Activated CD8-positive, alpha-beta memory T cell treated with anti-CD3 and anti-CD28 coated beads, Interleukin-2, amount 10 ng/mL, durations not matched to agents 7 days and 5 days (primary cell): ENCODE measurements at places on chromosomes 11 and 22.

DNA sequence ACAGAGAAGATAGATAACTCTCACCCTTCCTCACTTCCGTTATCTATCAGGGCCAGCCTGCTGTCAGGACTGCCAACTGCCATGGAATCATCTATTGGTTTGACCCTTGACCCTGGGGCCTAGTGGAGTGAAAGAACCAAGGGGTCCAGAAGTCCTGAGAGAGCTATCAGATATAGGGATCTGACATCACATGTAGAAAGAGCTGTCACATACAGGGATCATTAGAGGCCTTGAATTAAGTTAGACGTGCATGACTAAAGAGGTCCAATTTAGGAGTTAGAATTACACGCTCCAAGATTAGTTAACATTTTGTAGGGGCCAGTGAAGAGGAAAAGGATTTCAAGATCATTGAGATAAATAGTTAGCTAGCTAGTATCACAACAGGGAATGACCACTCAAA, at the start of gene TMEM225:
TSS of gene TMEM225 (minus strand) at position 101 of the 400 bp plus-strand sequence. CDS start 245 bp downstream, outside the sequence.
- H3K4me3 ChIP-seq = no peak within 1 kb of the TSS
- no peak for DNase-seq
- H3K36me3 ChIP-seq = no peaks in the 10 kb centered on the region
- H3K27me3 ChIP-seq = no peaks in the 10 kb centered on the region
- no peaks in the 10 kb centered on the region for H3K4me1 ChIP-seq

DNA sequence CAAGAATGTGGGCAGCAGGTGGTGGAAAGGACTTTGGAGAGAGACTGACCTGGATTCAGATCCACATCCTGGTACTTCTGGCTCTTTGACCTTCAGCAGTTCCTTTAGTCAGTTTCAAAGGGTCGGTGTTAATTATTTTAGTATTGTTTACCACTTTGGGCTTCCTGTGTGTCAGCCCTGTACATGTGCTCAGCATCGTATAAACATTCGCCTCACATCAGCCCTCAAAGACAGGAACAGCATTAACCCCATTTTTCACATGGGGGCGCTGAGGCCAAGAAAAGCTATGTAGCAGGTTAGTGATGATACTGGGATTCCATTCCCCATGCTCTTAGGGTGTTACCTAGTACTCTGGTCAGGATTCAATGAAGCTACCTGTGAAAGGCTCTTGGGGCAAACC, 72.1 kb upstream of the YWHAH start:
- DNase-seq = peak; percentile 42
- H3K4me3 ChIP-seq = no peak overlapping the region
- peaks cover 20% of the 10 kb centered on the region for H3K36me3 ChIP-seq
- no peaks in the 10 kb centered on the region for H3K27me3 ChIP-seq
- peaks cover 13% of the 10 kb centered on the region for H3K4me1 ChIP-seq

- no peaks in the 10 kb centered on the region for H3K4me1 ChIP-seq
- no peak for DNase-seq
- no peak overlapping the region for H3K4me3 ChIP-seq
- no peaks in the 10 kb centered on the region for H3K36me3 ChIP-seq
Measured at GRCh38 chr11:69272831-69273485, 21.0 kb upstream of the MYEOV start.

- H3K27ac ChIP-seq = no peak overlapping the region
- no peaks in the 10 kb centered on the region for H3K36me3 ChIP-seq
- H3K27me3 ChIP-seq = peaks cover 3% of the 10 kb centered on the region
- DNase-seq = no peak
Measured at GRCh38 chr11:30431127-30431814, 108.4 kb downstream of the ARL14EP start.

DNA sequence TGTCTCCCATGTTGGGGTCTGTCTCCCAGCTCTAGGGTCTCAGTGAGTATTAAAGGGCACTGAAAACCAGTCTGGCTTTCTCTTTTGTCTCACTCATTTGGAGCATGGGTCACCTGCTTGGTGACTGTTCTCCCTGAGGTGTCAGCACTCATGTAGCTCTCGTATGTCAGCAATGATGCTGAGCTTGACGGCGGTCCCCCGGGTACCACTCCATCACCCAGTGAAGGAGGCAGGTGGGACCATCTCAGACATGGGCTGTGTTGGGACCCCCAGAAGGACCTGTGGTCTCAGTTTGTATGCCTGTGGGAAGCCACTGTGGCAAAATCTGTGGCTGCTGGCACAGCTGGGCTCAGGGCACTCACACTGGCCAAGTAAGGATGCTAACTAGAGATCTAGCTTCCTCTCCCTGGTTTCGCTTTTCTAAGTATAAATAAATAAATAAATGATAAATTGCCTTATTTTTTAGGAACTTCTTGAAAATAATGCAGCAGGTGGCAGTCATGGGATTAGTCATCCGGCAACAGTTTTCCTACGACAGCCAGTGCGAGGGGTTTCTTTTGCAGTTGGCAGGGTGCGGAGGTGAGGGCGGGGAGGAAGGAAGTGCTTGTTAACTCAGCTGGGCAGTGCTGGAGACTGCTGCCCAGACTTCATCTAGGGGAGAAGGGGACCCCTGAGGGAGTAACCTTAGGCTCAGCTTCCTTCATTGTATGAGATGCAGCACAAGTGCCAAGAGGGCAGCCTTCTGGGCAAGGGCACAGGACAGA, 48.8 kb downstream of the OSBP2 start:
- H3K27me3 ChIP-seq = no peaks in the 10 kb centered on the region
- peak overlapping the region; percentile 98 for H3K27ac ChIP-seq
- DNase-seq = peak; percentile 64
- peak overlapping the region; percentile 52 for H3K4me3 ChIP-seq
- H3K36me3 ChIP-seq = peaks cover 10% of the 10 kb centered on the region
- H3K4me1 ChIP-seq = peaks cover 78% of the 10 kb centered on the region

- H3K27me3 ChIP-seq = peaks cover 74% of the 10 kb centered on the region
- no peak overlapping the region for H3K4me3 ChIP-seq
- DNase-seq = peak; percentile 50
- H3K27ac ChIP-seq = no peak overlapping the region
- H3K36me3 ChIP-seq = no peaks in the 10 kb centered on the region
- H3K4me1 ChIP-seq = peaks cover 19% of the 10 kb centered on the region
Measured at GRCh38 chr11:62922653-62923431, 1.7 kb upstream of the CHRM1 start.

DNA sequence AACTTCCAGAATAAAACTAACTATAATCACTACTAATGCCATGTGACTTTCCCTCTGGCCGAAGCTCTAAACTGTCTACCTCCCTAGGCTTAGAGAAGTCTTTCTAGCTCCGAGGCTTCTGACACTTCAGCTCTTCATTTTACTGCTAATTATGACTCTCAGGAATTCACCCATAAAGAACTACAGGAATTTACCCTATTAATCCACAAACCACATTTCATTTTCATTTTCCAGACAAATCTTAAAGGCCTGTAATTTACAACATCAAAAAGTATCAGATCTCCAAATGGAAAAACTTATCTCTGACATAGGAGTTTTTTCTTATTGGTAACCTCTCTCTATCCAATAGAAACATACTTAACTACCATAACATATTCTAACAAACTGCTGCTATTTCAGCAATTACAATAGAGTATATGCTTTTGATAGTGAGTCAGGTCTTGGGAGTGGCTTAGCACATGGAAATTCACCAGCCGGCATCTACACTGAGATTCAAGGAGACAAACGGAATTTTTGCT, 33.4 kb downstream of the MRTFA start:
- H3K4me3 ChIP-seq = no peak overlapping the region
- H3K4me1 ChIP-seq = peaks cover 12% of the 10 kb centered on the region
- DNase-seq = no peak
- no peak overlapping the region for H3K27ac ChIP-seq
- peaks cover 6% of the 10 kb centered on the region for H3K36me3 ChIP-seq
- no peaks in the 10 kb centered on the region for H3K27me3 ChIP-seq

- peak overlapping the region; percentile 11 for H3K27ac ChIP-seq
- peaks cover 4% of the 10 kb centered on the region for H3K27me3 ChIP-seq
- peaks cover 18% of the 10 kb centered on the region for H3K36me3 ChIP-seq
- H3K4me1 ChIP-seq = peaks cover 58% of the 10 kb centered on the region
Measured at GRCh38 chr22:23182309-23183060, 2.2 kb downstream of the BCR start.

DNA sequence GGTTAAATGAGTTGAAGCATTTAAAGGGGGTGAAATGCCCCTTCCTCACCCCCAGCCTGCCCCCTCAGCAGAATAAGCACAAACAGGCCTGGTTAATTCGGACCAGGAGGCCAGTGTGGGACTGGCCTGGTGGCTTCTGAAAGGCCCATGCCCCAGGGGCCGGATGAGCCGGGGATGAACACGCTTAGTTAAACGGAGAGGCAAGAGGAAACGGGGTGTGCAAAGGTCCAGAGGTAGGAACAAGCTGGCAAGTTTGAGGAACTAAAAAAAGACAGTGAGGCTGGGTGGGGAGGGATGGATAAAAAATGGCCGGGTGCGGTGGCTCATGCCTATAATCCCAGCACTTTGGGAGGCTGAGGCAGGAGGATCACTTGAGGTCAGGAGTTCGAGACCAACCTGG, 11.5 kb downstream of the SCUBE1 start:
- no peak overlapping the region for H3K27ac ChIP-seq
- peaks cover 2% of the 10 kb centered on the region for H3K27me3 ChIP-seq
- peaks cover 4% of the 10 kb centered on the region for H3K4me1 ChIP-seq
- no peak overlapping the region for H3K4me3 ChIP-seq
